AML-193 (cell line): ENCODE measurements at places on chromosomes 5 and 9.

DNA sequence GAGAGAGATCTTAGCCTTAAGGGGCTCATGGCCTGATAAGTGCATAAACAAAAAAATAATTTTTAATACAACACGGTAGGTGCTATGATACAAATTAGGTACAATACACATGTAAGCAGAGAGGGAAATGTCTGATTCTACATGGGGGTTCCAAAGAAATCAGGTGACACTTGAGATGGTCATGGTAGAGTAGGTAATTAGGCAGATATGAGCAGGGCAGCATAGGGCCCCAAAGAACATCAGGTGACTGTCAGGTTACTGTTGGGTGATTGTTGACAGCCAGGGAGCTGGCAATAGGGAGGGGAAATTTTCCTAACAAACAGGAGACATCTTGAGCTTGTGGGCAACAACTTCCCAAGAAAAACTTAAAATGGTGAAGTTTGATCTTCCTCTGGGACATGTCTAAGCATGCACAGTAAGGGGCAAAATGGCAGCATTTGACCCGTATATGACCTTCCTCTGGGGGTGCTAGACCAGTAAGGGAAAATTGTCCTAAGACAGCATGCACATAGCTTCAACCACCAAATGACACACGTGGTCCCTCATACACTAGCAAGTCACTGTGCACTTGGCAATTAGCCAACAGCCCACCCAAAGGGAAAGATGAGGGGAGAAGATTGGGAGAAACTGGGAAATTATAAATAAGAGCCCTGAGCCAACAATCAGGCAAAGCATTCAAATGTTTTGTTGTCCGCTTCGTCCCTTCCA is 37.3 kb upstream of the TENT4A start:
- DNase-seq = no peak

- DNase-seq = no peak
Observed at GRCh38 chr5:169812786-169813185, 167.5 kb downstream of the INSYN2B start.

DNA sequence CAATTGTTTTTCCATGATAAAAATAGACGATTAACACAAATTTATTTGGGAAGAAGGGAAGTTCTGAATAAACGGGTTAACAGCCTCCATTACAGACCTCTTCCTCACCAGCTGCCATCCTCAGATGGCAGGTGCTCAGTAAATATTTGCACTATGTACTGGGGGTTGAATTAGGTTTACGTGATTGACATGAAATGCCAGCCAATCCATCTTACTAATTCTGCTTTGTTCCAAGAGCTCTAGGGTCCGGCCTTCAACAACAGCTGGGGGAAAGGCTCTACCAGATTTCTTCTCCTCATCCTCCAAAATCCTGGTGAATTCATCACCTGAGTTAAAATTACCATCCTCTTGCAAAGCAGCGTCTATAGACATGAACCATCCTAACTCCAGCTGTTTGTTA is 104.6 kb downstream of the MTX3 start:
- DNase-seq = no peak

DNA sequence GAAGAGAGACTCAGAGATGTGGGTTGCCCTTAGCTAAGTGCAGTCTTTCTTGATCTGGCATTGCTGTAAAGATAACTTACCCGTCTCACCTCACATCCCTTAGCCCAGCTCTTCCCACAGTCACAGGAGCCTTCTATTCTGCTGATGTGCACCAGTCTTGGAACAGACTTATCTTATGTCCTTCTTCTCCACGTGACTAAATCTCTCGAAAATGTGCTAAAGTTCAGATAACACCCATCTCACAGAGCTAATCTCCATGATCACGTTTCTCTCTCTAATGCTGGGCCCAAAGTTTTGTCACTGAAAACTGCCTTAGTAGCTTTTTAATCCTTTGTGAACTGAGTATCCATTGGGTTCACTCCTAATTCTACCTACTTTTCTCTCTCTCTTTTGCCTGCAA is 16.7 kb downstream of the SLC36A1 start:
- DNase-seq = no peak

GRCh38 chr5:79691007-79691406 is 1.4 kb downstream of the CMYA5 start:
- no peak for DNase-seq

GRCh38 chr5:151591144-151591819 is at the start of gene FAT2:
TSS of gene FAT2 (minus strand) at chr5:151591331. CDS start at chr5:151568931, 22,400 bp downstream.
- no peak for DNase-seq

DNA sequence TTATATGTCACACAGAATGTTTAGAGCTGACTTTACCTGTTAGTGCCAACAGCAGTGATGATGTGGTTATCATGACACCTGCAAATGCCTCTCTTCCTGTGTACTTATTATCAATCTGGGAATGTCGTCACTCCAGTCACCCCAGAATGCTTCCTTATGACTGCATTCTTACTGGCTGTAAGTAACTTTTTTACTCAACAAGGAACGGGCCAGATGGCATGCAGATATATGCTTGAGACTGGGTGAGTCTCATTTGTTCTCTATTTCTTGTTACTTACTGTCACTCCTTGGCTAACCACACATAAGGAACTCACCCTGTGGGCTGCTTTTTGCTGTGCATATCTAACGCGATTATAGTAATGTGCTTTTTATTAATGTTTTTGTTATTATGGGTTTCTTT is 385.5 kb upstream of the MEF2C start:
- no peak for DNase-seq

GRCh38 chr5:61277190-61277589 is 54.9 kb upstream of the ZSWIM6 start:
- DNase-seq = no peak

DNA sequence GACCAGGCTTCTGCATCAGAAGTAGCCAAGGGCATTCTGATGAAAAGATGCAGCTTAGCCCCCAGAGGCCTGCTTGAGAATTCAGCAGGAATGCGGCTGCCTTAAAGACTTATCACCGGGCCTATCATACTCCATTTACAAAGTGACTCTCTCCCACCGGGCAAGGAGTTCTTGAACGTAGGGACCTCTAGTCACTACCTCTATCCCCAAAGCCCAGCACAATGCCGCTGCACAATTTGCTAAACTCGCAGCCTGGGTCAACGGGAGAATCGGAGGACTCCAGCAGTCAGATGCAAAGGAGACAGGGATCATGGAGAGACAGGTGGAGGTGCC is 661 bp downstream of the PDCL start:
- no peak for DNase-seq

DNA sequence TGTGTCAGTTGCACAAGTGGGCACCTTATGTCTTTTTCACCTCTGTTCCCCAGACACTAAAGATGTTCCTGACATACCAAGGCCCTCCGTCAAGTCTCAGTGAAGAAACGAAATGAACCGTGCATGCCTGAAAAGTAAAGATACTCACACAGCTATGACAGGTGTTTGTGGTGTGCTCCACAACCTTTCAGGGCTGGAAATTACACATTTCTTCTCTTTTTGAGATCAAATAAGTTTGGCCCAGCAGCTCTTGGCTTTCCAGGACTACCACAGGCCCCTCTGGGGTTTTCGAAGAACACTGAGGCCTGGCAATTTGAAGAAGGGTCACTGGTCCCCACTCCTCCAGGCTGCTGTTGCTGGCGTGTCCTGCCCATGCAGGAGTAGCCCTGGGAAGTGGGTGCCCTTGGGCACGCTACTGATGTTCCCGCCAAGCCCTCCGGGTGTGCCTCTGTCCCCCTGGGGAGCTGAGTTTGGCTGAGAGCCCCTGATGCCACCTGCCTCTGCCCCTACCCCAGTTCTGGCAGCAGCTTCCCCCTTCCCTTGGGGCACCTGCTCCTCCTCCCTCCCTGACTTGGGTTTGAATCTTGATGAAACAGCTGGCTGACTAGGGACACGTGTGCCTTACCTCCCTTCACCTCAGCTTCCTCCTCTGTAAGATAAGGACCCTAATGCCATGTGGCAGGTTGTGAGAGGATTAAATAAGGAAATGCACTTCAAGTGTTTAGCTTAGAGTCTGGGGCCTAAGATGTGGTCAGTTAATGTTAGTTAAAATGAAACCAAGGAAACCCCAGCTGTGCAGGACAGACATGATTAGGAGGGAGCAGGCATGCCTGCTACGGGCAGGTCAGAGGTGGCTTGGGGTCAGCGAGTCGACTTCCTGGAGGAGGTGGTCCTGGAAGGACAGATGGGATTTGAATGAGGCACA is 49.1 kb upstream of the GADD45G start:
- DNase-seq = peak; percentile 13

DNA sequence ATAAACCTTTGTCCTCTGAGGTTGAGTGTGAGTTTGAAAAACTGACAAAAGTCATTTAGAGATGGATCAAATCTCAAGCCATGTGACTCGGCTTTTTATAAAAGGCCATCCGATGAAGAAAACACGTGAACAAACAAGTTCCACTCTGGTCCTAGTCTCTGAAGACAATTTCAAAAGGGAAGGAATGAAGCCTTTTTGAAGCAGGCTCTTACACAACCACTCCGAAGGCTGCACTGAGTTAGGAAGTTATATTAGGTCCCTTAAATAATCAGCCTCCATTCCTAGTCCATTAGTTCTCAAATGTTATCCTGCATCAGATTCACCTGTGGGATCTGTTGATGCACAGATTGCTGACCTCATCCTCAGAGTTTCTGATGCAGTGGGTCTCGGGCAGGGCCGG is 166.6 kb upstream of the HMHB1 start:
- no peak for DNase-seq

- no peak for DNase-seq
Observed at GRCh38 chr9:4160249-4160648, 139.6 kb downstream of the GLIS3 start.

GRCh38 chr9:129162497-129163197 is 15.4 kb downstream of the IER5L start:
- DNase-seq = no peak

- DNase-seq = no peak
Observed at GRCh38 chr5:6583049-6583880, 49.6 kb downstream of the NSUN2 start.

GRCh38 chr5:119398727-119399466 is 43.1 kb downstream of the TNFAIP8 start:
- DNase-seq = no peak

GRCh38 chr5:38557792-38558191 is 1.3 kb upstream of the LIFR start:
- DNase-seq = no peak

GRCh38 chr5:124410539-124411488 is 335.6 kb downstream of the ZNF608 start:
- DNase-seq = no peak

GRCh38 chr9:112112941-112113681 is 62.0 kb downstream of the SUSD1 start:
- DNase-seq = peak; percentile 2

GRCh38 chr9:135698767-135699166 is 514 bp downstream of the SOHLH1 start:
- DNase-seq = no peak

GRCh38 chr5:22549876-22550671 is 303.1 kb downstream of the CDH12 start:
- DNase-seq = no peak

- DNase-seq = no peak
Observed at GRCh38 chr5:152864447-152864846, 459.4 kb upstream of the NMUR2 start.

DNA sequence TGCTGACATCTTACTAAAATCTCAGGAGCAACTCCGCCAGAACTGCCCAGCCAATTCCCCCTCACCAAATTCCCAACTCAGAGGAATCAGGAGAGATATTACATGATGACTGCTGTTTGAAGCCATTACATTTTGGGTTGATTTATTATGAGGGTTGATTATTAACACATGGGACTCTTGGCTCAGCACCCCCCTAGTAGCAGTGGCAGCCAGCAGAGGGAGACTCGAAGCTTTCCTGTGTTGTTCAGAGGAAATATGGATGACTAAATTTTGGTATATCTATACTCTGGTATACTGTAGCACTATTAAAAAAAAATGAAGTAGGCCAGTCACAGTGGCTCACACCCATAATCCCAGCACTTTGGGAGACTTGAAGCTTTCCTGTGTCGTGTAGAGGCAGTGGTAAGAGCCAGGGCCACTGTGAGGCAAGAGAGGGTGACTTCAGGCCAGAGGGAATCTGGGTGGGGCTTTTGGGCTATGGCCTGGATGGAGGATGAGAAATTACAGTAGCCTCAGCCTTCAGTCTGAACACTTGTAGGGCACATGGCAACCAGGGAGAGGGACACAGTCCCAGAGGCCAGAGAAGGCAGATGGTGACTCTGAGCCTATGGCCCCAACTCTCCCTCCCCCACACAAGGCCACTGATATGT is 111.4 kb downstream of the LHX2 start:
- no peak for DNase-seq

DNA sequence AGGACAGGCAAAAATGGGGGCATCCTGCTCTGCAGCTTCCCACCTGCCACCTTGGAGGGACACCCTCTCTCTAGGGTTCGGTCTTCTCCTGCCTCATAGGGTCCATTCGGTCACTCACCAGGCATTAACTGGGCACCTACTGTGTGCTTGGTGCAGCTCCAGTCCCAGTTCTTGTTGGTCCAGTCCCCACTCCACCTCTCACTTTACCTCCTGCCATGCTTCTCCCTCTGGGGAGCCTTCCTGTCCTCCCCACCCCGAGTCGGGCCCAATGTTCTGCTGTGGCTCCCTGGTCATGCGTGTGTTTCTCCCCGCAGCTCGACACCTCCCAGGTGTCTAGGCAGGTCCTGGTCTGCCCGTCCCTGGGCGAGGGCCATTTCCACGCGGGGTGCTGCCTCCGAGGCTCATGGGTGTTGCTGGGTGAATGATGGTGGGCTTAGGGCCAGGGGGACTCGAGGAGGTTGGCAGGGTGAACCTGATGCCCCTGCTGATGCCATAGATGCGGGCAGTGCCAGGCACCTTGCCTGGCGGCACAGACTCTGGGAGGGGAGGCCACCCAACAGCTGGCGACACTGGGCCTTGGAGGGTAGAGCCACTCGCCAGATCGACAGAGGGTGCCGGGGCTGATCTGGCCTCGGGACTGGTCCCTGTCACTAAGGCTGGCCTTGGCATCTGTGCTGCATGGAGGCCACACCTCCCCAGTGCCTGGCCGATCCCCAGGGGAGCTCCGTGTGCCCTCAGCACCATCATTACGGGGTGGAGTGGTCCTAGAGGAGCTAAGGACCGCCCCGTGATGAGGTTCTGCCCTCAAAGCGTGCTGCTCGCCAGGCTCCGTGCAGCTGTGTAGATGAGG is 66.0 kb upstream of the RNU6ATAC start:
- DNase-seq = no peak

GRCh38 chr5:122182491-122182921 is 53.2 kb downstream of the ZNF474 start:
- no peak for DNase-seq

- no peak for DNase-seq
Observed at GRCh38 chr9:97487107-97487506, 14.4 kb upstream of the TMOD1 start.

DNA sequence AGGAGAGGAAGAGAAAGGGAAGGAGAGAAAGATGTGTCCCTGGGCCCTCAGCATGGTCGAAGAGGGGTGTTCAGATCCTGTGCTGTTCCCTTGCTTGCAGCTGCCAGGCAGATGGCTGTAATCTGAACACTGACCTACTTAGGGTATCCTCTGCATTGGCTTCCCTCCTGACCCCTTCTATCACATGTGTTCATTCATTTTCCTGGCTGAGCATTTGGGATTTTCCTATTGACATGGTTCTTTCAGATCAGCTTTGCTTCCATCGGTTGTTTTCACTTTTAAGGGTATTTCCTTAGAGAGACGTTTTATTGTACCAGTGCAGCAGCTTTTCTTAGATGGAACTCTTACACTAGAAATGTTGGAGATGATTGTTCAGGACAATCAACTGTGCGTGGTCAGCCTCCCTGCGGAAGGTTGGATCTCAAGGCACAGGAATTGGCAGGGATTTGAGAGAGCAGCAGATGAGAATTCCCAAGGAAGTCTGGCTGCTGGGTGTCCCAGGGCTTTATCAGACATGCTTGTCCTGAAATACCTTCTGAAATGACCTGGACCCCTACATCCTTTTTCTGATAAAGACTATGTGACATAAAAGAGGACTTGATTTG is 26.0 kb downstream of the ACTBL2 start:
- no peak for DNase-seq

GRCh38 chr5:58191443-58191842 is 268.4 kb downstream of the PLK2 start:
- DNase-seq = no peak
